Brain microvascular endothelial cell (primary cell): ENCODE measurements at places on chromosomes 13 and 19.
A peak's percentile ranks its signal among the peaks of the same experiment; 100 is the strongest.

DNA sequence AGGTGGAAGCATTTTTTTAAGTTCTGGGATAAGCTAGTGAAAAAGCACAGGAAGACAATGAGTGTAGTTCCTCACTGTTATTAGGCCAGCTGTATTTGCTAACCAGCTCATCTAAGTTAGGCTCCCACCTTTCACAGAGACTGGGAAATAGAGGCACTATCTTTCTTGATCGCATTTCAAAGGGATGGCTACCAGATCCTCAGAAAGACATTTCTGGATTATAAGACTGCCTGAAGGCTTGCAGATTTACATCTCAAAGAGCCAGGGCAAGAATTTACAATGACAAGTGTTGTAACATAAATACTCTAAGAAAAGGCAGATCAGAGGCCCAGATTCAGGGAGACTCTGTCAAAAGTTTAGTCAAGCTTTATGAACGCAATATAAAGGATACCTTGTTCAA, 1005.5 kb downstream of the PCDH9 start:
- DNase-seq = no peak

DNA sequence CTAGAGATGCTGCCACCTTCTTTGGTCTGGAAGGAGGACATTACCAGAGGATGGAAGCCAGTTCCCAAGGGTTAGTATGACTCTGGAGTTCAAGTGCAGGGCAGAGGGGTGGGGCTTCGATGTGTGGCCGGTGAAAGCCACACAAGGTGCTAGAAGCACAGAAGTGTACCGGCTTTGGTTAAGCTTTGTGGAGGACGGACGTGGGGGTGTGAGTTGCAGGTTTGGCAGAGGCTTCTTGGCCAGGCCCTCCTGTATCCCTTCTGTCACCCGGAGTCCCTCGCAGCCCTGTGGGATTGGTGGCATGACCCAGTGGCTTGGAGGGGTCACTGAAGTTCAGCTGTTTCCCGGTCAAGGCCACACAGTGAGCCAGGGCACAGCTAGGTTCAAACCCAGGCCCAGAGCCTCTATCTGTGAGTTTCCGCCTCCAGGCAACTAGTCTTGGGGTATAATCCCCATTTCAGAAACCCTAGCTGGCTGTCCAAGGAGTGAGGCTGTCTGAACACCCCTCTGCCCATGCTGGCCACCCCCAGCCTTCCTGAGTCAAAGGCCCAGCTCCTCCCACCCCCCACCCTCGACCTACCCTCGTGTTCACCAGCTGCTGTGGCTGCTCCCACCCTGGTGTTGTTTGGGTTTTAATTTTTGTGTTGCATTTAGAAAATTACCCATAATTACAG, 4.6 kb upstream of the SSBP4 start:
- peak; percentile 62 for DNase-seq

- DNase-seq = no peak
Measured at GRCh38 chr13:110445183-110445582, 116.3 kb downstream of the RAB20 start.

DNA sequence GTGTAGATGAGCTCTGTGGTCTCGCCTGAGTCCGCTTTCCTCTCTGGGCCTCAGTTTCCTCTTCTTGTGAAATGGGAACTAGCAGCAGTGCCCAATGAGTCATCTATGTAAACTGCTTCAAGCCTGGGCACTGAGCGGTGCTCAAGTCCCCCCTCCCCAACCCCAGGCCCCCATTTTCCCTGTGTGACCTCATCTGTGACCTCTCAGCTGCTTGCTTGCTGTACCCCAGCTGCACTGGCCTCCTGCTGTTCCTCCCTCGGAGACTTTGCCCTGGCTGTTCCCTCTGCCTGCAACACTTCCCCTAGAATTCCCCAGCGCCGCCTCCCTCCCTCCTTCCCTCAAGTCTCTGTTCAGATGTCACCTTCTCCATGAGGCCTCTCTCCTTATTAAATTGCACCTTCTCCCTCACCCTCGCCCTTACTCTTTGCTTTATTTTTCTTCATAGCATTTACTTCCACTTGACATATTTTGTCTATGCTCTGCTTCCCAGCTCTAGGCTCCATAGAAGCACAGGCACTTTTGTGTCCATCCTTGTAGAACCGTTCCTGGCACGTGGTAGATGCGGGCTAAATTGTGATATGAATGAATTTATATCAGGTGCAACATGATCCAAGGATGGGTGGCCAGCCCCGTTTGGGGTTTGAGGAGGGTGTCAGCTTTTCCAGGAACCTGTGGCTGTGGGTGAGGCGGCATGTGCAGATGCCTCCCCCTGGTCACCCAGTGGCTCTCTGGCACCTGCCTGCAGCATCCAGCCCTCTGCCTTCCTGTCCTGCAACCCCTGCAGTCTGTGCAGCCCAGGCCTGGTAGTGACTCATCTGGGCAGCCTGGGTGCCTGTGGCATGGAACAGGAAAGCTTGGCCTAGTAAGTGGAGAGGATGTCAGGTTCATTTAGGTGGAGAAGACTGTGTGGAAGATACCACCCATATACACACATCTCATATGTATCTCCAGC, 26.3 kb downstream of the SIPA1L3 start:
- no peak for DNase-seq

DNA sequence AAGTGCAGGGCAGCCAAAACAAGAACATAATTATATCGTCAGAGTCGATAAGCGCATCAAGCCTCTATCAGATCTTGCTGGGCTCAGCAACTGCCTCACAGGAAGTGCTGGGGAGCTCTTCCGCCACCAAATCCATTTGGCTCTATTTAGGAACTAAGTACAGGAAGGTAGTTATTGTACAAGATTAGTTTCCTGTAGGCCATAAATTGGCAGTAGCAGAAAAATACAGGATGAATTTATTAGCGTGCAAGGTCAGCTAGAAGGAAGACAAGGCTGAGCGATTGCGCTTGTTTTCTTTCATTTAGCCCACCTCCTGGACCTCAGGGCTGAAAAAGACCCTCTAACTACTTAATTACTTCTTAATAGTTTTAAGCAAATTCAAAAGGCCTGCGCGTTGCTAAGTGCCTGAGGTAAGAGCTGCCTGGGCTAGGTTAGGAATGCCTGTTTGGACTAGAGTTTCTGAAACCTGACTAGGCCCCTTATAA, 118.5 kb downstream of the IRS2 start:
- DNase-seq = no peak

GRCh38 chr19:6062961-6063575, 47.2 kb downstream of the RFX2 start:
- no peak for DNase-seq

DNA sequence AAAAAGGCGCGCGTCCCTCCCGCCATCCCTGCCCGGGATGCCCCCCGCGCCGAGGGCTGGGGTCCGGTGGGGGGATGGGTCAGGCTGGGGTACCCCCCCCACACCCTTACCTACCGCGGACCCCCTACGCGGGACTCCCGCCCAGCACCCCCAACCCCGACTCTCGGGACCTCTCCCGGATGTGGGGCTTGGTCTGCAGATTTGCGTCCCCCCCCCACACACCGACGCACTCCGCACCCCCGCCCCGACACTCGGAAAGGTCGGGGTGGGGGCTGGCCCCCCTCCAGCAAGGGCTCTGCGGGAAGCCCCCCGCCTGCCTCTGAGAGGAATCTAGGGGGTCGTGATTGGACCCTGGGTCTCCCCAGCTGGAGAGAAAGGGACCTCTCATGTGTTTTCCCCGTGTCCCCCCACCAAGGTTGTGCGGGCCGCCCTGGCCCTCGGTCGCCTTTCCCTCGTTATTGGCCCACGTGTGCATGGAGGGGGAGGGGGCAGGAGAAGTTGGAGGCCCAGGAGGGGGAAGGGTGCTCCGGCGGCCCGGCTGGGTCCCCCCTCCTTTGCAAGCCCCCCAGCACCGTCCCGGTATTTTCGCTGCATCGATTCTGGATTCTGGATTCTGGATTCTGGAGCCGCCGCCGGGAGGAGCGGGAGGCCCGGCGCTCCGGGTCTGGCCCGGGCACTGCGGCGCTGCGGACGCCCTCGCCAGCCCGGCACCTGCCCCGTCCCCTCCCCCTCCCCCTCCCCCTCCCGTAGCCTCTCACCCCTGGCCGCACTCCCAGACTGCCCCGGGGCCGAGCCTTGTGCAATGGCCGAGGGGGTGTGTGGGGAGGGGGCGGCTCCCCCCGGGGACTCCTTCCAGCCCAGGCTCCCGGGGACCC, 607 bp downstream of the NFIC start:
- no peak for DNase-seq

DNA sequence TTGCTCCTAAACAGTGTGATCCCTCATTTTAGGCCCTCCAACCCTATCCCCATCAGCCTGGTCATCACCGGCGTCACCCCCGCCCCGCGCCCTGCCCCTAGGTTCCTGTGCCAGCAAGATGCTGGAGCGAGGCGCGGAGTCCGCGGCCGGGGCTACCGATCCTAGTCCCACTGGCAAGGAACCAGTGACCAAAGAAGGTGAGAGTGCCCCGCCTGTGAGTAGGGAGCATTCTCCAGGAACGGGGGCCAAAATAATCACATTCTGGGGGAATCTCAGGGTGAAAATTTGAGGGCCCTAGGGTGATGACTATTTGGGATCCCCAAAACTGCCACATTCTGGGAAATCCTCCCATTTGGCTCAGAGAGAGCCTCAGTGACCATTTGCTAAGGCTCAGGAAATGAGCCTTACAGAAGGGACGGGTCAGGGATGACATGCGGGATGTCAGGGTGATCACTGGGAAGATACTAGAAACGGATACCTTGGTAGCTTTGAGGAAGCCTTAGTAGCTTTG, 1.4 kb downstream of the ZNF575 start:
- no peak for DNase-seq

GRCh38 chr13:102555914-102556553, 40.8 kb upstream of the TPP2 start:
- DNase-seq = peak; percentile 36

- DNase-seq = no peak
Measured at GRCh38 chr13:66424422-66424821, 805.7 kb downstream of the PCDH9 start.

- DNase-seq = no peak
Measured at GRCh38 chr13:52736891-52737290, 2.7 kb downstream of the CNMD start.

GRCh38 chr13:95679722-95680121, 2.8 kb downstream of the DNAJC3 start:
- no peak for DNase-seq
